ENCODE measurements at places on chromosomes 6 and 20.

DNA sequence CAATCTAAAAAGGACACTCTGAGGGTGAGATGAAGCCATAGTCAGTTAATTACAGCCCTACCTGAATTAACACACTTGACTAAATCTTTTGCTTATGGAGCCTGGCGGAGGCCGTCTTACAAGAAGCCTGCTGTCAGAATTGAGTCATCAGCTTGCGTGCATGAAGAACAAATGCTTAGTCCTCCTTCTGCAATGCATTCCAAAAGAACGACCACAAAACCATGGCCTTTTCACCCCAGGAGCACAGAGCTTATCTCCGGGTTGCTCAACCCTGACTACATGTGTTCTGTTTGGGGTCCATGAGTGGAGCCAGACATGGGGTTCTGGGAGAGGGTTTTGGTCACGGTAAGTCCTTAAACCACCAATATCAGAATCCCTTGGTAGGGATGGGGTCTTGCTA is 318.1 kb downstream of the CLIC5 start:
- DNase-seq = peak; percentile 96

DNA sequence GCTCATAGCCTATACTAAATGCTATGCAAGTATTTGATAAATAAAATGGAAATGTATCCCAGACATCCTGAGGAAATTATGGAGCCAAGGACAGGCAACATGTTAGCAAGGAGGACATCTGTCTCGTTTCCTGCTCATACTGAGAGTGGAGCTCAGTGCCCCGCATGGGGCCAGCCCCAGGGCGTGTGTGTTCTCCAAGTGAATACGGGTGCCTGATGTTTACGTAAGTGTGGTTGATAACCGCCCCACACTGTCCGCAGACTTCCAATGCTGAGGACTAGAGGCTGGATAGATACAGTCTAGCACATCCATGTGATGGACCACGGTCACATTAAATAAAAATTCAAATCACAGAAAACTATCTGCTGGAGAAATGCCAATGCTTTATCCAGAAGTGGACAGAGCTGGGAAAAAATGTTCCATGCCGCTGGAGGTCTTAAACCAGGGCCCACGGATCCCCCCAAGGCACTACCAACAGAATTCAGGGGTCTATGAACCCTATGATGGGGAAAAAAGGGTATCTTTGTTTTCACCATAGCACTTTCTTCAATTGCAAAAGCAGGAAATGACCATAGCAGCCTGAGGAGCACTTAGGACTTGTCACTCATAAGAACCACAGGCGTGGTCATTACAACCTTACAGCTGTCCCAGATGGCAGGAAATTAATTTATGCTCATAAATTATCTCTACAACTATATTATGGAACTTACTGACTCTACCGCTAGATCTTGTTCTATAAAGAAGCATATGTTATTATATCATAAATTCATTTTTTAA is 24.9 kb downstream of the TGM2 start:
- DNase-seq = peak; percentile 77

DNA sequence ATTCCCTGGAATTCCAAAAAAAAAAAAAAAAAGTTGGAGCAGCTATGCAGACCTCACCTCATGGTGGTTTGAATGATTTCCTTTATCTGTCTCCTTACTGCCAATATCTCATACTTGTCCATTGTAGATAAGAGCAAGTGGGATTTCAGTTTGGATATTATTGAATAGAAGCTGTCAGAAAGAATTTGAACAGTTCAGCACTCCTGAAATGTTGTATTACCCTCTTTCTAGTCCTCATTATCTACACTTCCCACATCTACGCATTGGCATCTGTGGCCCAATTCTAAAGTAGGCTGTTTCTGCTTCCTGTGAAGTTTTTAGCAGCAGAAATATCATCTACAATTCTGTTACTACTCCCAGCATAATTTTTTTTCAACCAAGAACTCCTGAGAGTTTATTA is 68.2 kb upstream of the KHDRBS2 start:
- DNase-seq = no peak

DNA sequence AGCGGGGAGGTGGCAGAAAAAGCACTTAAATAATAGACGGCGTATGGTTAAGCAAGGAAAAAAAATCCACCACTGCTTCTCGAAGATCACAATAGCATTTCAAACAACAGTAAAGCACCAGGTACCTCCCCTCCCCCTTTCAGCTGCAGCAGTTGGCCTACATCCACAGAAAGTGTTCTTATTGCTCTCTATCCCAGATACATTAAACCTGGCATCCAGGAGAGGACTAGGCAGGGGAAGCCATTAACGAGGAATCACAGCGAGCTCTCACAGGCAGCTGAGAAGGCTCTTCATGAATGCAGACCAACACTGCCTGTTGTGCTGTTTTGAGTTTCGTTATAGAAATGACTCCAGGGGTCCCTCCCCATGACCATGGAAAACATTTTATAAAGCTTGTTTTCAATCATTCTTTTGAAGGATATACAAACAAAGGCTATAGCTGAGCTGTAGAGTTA is 11.8 kb downstream of the FYN start:
- no peak for DNase-seq

DNA sequence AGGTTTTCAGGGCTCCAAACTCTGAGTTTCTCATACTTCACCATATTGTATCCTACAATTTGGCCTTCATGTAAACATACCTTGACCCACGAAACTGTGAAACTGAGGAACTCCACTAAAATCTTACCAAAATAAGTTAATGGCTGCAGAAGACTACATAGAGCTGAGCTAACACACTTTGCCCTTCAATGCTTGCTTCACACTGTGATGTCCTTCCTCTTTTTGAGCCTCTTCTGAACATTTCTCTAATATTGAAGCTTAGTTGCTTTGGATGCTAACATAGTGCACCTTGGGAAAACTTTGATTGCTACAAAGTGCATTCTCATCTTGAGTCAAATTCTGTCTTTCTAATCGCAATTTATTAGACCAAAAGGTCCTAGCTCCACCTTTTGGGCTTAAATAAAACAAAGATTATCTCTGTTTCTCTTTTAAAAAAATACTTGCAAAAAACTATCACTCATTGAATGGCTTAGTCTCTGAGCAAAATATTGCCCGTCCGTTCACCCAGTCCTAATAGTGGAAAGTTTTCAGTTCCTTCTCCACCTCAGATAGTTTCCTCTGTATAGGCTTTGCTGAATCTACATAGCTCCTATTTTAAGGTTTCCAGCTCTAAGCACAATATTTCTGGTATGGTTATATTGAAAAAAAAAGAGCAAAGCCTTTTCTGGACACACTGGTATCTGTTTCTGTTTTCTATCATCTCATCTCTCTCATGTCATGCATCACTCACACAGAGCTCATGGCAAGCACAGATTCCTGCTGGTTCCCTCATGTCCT is 494.6 kb downstream of the RFPL4B start:
- no peak for DNase-seq

DNA sequence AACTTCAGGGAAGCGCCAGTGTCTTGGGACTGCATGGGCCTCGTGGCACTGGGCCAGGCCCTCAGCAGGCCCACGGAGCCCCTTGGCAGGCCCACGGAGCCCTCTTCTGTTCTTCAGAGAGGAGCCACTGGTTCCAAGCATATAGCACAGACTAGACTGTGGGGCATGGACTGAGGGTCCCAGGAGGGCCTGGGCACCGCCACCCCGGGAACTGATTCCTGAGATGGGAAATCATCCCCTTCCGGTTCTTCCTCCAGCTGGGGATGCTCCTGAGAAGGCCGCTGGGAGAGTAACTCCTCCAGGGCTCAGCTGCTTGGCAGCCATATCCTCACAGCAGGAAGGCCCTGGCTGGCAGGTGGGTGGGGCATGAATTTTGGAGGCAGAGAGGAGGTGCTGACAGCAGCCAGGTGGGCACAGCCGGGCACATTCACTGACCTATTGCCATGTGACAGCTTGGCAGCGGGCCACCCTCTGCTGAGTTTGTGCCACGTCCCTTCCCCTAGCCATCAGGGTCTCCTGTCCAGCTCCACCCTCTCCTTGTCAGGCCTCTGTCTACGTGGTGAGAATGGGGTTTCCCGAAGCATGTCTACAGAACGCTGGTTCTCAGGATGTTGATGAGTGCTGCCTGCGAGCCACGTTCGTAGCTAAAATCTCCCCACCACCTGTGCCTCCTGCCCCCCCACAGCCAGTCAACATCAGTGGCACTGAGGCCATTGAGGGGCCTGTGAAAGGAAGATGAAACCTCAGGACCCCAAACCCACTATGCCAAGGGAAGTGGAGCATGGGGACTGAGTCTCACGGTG is 152.1 kb downstream of the TAF4 start:
- no peak for DNase-seq

GRCh38 chr6:19803331-19804204 is 33.6 kb upstream of the ID4 start:
- DNase-seq = peak; percentile 29

DNA sequence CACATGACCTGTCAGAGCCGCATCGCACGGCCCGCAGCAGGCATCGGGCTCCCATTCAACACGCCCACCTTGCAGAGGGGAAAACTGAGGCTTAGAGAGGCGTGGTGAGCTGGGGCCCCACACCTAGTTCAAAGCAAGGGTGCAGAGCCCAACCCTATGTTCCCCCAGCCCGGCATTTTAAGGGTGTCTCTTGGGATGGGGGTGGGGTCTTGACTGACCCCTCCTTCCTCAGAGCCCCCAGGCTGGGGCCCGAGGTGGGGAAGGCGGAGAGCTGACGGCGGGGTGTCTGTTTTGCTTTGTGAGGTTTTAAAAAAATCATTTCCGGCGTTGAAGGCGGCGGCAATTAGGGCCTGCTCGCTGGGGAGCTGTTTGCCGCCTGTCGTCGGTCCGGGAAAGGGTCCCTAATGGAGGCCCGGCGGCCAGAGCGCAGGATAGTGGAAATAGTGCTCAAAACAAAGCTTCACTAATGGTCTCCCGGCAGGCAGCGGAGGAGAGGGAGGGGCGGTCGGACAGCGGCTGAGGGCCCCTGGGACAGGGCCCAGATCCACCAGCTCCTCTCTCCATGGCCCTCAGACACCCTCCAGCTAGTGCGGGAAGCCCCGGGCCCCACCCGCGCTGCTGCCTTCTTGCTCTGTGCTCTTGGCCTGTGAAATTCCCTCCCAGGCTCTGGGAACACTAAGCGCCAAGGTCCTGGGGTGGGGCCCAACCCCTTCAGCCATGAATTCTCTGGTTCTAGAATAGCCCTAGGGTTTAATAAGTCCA is 11.9 kb downstream of the VSTM2L start:
- DNase-seq = peak; percentile 23

- DNase-seq = no peak
Observed at GRCh38 chr6:16392010-16392409, 153.6 kb downstream of the GMPR start.

DNA sequence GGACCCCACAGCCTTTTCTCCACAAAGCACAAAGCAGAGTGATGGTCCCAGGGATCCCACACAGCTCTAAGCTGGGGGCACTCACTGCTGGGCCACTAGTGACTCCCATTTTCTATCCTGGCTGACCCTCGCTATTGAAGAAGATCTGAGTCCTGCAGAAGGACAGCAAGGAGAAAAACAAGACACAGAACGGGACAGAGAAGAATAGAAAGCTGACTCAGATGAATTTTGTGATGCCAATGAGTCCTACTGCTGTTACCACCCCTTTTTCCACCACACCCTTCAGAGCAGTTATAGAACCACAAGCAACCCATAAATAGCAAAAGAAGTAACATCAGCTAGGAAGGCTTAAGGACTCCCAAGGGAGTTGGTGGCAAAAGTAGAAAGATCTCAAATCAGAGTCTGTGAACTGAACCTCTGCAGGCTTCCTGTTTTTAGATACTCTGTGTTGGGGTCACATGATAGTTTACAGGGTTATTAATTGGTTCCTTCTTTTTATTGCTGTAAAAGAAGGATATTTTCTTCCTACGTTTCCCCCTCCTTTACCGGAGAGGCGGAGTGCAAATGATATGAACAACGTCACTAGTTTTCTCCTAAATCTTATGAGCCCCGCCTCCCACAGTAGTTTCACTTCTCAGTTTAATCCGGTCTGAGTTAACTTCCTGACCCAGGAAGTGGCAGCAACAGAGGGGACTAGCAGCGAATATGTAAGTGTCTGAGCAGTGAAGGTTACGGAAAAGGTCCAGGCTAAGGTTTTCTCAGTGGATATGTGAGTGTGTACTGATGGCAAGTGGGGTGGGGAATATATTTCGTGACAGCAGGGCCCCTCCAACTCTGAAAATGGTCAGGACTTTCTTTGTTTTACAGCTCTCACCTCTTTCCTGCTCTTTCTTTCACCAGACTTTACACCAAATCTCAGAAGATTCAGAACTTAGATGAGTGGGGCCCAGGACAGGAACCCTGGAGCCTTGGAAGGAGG is at the start of gene TRIM38:
Gene TRIM38, plus strand, starts transcription at position 654 of the 979 bp plus-strand sequence. CDS start 3,721 bp downstream, outside the sequence.
- peak; percentile 94 for DNase-seq

DNA sequence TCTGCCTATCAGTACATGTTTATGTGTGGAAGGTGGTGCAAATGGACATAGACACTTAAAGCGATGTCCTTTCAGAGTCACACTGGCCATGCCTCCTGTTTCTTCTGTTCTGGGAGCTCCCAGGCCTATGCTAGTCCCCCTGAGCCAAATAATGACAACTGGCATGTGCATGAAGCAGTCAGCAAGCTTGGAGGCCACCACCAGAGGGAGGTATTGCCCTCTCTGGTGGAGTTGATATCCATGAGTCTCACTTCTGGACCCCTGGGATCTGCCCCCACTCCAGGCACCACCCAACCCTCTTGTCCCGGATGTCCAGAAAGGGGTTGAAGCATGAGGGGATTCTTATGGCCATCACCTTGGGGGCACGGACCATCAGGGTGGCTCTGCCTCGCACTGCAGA is 172.2 kb downstream of the AIG1 start:
- DNase-seq = peak; percentile 31

- DNase-seq = no peak
Observed at GRCh38 chr6:10668126-10668917, 26.1 kb downstream of the C6orf52 start.

DNA sequence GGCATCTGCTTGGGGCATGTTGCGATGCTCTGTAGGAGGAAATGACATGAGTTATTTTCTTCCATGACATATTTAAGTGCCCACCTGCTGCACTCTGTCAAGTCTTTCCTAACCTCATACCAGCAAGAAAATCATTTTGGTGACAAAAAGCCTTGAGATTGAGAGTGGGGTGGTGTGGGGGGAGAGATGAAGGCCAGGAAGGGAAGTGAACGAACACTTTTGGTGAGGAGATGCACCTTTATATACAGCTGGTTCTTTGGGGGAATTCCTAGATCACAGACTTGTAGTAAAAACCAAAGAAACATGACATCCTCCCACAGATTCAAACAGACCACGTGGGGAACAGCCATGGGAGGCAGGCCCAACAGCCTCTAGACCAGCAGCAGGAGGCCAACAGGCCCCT is 26.1 kb downstream of the NCOA5 start:
- no peak for DNase-seq

- no peak for DNase-seq
Observed at GRCh38 chr6:166153966-166154365, 13.7 kb downstream of the TBXT start.

DNA sequence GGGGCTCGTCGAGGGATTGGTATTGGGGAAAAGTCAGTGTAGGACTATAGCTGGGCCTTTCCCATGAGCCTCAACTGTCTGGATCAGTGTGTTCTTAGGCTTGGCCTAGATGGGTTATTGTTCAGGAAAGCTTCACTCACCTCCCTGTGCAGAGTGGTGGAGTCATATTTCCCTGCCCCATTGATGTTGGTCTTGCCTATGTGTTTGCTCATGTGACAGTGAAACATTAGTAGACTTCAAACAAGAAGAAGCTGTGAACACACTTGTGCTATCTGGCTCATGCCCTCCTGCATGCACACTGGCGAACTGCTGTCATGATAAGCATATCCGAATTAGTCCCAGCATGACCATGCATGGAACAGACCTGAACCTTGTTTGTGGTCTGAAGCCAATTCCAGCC is 171.1 kb downstream of the DHX35 start:
- DNase-seq = no peak

Measured in choroid plexus epithelial cell (primary cell).